ENCODE measurements at places on chromosomes 16 and 17.

DNA sequence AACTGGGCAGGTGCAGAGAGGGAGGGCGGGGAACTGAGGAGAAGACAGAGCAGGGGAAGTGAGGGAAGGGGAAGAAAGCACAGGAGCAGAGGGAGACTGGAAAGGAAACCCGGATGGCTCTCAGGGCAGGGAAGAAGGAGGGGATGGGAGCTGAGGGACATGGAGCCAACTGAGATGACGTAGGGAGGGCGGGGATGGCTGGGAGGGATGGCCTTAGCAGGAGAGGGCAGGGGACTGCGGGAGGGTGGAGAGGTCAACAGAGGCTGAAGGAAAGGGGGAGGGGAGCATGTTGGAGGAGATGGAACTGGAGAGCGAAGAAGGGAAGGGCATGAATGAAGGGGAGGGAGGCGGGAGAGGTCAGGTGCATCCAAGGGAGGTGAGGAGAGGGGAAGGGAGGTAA, 81.9 kb downstream of the KCNJ12 start:
- DNase-seq = no peak

- DNase-seq = no peak
Observed at GRCh38 chr17:80765241-80765961, 220.8 kb downstream of the RPTOR start.

GRCh38 chr17:37365589-37365988, 10.2 kb upstream of the C17orf78 start:
- no peak for DNase-seq

- DNase-seq = no peak
Observed at GRCh38 chr16:72886346-72886974, 161.5 kb downstream of the ZFHX3 start.

- DNase-seq = no peak
Observed at GRCh38 chr17:17082878-17083277, 40.6 kb downstream of the MPRIP start.

DNA sequence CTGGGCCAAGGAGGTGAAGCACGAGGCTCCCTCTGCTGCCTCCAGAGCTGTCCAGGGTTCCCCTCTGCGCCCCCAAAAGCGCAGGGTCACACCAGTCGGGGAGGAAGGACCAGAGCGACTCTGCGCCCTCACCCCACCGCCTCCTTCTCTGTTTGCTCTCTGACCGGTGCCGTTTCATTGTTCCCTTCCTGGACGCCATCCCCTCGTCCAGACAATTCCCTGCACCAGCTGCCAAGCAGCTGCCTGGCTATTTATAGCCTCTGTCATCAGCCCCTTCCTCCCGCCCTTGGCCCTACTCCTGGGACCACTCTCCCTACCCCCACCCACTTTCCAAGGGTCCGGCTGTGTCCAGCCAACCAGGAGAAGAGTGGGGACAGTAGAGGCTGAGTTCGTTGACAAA, 68.8 kb upstream of the CREBBP start:
- DNase-seq = no peak

- DNase-seq = no peak
Observed at GRCh38 chr17:51611585-51611984, 351.2 kb downstream of the UTP18 start.

DNA sequence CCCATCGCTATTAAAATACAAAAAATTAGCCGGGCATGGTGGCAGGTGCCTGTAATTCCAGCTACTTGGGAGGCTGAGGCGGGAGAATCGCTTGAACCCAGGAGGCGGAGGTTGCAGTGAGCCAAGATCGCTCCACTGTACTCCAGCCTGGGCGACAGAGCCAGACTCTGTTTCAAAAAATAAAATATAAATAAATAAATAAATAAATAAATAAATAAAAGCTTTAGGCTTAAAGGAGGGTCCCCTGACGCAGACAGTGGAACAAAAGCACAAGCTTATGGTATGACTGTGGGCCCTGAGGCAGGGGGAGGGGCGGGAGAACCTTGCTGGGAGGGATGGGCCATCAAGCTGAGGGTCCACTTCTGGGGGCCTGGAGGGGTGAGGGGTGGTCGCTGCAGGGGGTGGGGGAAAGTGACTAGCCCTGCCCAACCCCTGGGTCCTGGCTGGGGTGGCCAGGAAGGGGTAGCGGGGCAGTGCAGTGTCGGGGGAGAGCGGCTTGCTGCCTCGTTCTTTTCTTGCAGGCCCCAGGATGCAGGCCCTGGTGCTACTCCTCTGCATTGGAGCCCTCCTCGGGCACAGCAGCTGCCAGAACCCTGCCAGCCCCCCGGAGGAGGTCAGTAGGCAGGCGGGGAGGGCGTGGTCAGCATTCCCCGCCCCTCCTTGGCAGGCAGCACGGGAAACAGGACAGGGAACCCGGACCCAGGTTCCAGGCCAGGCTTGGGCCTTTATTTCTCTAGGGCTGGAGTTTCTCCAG, 4.7 kb downstream of the SERPINF1 start:
- DNase-seq = no peak
